ENCODE measurements at places on chromosomes 5 and 9.

- H3K27me3 ChIP-seq, result no peaks in the 10 kb centered on the region
- H3K4me1 ChIP-seq, result no peaks in the 10 kb centered on the region
- no peak overlapping the region for H3K4me3 ChIP-seq
- H3K27ac ChIP-seq, result no peak overlapping the region
Measured at GRCh38 chr5:56565644-56566043, 249.7 kb upstream of the MAP3K1 start.

DNA sequence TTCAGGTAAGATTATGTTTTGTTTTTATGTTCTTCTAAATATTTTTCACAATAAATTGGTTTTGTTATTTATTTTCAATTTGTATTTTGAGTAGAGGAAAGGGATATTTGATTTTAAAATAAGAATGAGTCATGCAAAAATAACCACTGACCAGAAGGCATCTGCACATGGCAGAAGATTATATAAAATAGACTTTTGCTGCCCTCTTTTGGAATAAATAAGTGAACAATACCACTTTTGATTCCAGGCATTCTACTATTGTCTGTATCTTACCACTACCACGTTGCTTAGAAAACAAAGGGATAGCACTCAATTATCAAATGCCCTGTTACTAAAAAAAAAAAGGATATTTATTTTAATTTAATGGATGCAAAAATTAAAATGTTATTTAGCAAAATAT, 227.3 kb upstream of the ITGA1 start:
- no peak for DNase-seq
- no peaks in the 10 kb centered on the region for H3K36me3 ChIP-seq
- no peaks in the 10 kb centered on the region for H3K4me1 ChIP-seq
- no peak overlapping the region for H3K4me3 ChIP-seq
- H3K27ac ChIP-seq, result no peak overlapping the region

GRCh38 chr5:137176126-137176525, 323.0 kb downstream of the SPOCK1 start:
- H3K27ac ChIP-seq, result no peak overlapping the region
- no peaks in the 10 kb centered on the region for H3K36me3 ChIP-seq
- no peaks in the 10 kb centered on the region for H3K4me1 ChIP-seq
- no peak overlapping the region for H3K4me3 ChIP-seq

- no peaks in the 10 kb centered on the region for H3K4me1 ChIP-seq
- no peaks in the 10 kb centered on the region for H3K27me3 ChIP-seq
- no peak overlapping the region for H3K4me3 ChIP-seq
- no peak overlapping the region for H3K27ac ChIP-seq
- DNase-seq, result no peak
Measured at GRCh38 chr5:34869256-34869655, 30.3 kb downstream of the TTC23L start.
